ENCODE measurements at places on chromosomes 7 and 10.

DNA sequence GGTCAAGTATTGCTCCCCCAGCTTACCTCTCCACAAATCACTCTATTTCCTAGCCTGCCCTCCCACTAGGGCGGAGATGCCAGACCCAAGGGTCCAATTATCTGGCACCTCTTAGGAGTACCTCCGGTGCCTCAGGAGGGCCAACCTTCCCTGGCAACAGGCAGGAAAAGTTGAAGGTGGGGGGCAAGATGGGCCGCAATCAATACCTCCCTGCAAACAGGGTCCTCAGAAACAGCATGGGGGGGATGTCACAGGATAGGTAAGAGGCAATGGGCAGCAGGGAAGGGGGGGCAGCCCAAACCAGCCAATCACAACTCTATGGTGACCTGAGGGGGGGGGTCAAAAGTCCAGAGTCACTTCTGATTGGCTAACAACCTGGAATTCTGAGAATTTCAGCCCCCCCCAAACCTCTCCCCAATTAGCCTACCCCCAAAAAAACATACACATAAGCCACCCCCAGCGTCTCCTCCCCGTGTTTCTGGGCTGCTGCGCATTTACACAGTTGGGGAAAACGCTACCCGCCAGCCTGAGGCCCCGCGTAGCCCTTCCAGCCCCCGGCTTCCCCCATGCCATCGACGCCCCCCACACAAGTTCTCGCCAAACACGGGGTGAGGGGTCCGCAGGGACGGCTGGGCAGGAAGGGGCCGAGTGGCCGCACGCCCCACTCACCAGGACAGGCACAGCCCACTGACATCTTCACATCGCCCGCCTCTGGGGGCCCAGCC lies 589 bp downstream of the LDB1 start:
- DNase-seq: peak; percentile 57

DNA sequence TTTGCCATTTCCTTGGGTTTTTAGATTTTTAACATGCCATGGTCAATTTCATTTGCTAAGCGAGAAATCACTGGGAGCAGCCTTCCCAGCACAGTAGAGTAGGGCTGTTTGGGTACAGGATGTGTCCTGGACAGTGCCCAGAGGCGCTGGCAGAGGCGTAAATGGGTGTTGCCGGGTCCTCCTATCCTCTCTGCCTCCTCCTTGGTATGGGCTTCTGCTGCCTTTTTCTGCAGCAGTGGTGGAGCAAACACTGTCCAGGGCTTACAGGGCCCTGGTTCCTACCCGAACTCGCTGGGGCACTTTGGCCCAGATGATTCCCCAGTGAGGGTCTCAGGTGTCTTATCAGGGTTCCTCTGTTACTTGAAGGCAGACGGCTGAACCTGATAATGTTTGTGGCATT lies 298.3 kb downstream of the RPS24 start:
- no peak for DNase-seq

- DNase-seq: no peak
Measured at GRCh38 chr7:143507534-143508055, 29.9 kb downstream of the TAS2R41 start.

GRCh38 chr10:111131168-111131799 lies 54.5 kb downstream of the ADRA2A start:
- DNase-seq: no peak

DNA sequence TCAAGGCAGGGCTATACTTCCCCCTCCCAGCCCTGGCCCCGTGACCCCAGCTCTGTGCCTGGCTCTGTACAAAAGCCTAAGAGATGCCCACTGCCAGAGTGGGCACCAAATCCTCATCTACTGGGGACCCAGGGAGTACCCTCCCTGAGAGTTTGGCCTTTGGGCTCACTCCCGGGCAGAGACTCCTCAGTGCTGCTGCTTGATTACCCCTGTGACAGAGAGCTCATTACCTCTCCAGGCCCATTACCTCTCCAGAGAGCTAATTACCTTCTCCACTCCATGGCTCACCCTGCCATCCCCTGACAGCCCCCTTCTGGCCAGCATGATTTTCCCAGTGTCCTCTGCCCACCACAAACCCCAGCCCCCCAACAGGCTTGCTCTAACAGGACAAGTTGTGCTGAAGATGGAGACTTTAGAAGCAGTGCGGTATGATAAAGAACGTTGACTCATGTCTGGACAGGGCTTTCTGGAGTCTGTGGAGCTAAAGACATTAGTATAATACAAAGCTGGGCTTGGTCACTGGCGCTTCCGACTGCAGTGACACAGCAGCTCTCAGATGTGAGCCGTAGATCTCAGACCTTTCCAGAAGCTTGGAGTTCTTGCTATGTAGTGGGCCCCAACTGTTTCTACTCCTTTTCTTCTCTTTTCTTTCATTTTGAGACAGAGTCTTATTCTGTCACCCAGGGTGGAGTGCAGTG lies 111.3 kb upstream of the KCTD7 start:
- DNase-seq: no peak

DNA sequence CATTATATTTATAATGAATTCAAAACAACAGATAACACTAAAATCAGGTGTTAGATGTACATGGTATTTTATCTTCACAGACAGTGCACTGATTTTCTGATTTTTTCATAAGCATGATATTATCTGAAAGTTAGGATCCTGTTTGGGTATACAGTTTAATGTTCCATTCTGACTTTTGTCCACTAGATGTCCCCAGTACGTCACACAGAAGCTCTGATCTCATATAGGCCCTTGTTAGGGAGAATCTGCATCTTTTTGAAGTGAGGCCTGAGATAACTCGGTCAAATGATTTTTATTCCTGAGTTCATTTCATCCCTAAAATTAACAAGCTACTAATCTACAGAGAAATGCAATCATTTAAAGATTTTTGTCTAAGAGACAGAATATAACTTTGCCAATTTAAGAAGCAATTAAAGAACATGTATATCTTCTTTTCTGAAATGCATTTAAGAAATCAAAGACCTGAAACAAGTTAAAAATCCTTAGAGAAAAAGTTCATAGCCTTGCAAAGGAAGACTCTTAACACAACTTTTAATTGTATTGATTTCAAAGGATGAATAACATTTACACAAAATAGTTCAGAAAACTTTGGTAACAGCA lies 72.0 kb upstream of the TES start:
- peak; percentile 86 for DNase-seq

DNA sequence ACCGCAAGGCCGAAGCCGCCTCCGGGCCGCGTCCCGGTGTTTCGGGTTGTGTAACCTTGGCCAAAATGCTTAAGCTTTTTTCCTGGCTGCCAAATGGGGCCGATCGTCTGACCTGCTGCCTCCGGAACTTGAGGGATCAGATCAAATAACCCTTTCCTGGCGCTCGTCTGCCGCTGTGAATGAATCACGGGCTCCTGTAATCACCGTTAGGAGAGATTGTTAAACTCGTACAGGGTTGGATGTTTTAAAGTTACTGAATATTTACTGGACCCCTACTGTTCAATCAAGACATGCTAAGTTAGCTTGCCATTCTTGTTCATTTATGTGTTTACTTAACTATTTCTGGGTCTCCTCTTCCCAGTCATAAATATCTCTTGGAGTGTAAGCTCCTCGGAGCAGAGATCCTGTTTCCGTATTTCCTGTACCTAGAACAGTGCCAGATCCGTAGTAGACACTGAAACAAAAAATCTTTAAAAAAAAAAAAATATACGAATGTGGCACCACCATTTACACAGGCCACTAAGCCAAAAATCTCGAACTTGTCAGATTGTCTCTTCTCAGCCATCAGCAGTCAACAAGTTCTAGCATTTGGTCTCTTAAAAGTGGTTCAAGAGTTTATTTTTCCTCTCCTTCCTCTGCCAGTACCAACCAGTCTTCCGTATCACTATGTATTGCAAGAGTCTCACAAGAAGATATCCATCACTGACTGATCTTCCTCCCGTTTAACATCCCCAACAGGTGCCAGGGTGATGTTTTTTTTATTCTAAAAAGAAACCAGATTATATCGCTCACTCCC lies 650 bp upstream of the TM9SF3 start:
- DNase-seq: peak; percentile 62

- peak; percentile 37 for DNase-seq
Measured at GRCh38 chr7:155644971-155645509, 579 bp downstream of the RBM33 start.

- DNase-seq: no peak
Measured at GRCh38 chr7:41698114-41698513, 4.8 kb downstream of the INHBA start.

DNA sequence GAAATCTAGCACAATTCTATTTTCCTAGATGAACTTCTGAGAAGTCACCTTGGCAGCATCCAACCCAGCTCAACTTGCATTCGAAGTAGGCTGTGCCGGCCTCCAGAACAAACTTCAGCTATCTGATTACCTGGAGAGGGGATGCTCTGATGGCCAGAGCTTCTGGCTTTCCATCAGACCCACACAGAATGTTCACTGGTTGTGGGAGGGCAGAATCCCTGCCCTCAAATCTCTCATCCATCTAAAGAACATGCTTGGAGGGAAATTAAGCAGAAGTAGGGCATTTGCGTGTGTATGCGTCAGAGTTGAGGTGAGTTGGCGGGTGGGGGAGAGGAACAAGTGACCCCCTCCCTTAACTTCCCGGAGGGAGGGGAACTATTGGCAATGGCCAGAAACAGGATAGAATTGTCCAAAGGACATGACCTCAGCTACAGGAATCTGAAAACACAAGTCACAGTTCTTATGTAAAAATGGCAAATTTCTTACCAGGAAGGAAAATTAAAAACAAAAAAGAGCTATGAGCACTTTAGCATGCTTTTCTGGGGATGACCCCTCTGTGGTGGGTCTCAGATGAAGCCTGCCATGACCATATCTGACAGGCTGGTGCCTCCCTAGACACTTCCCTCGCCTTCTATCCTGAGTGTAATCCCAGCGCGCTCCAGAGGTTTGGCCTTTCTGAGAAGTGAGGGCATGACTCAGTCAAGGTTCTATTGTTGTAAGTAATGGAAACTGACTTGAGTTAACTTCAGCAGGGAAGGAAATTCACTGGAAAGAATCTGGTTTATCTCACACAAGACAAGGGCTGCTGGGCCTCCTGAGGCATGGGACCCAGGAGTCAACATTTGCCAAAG lies 278.8 kb downstream of the RPS24 start:
- no peak for DNase-seq

- DNase-seq: no peak
Measured at GRCh38 chr10:33227489-33227888, 107.0 kb downstream of the NRP1 start.

DNA sequence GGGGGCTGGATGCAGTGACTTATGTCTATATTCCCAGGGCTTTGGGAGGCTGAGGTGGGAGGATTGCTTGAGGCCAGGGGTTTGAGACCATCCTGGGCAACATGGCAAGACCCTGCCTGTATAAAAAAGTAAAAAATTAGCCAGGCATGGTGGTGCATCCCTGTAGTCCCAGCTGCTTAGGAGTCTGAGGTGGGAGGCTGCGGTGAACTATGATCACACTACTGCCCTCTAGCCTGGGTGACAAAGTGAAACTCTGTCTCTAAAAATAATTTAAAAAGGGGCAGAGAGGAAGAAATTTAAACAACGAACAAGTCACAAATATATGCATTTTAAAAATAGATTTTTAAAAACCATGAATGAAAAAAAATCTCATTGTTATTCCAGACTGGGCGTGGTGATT lies 46.2 kb upstream of the FEZF1 start:
- no peak for DNase-seq

DNA sequence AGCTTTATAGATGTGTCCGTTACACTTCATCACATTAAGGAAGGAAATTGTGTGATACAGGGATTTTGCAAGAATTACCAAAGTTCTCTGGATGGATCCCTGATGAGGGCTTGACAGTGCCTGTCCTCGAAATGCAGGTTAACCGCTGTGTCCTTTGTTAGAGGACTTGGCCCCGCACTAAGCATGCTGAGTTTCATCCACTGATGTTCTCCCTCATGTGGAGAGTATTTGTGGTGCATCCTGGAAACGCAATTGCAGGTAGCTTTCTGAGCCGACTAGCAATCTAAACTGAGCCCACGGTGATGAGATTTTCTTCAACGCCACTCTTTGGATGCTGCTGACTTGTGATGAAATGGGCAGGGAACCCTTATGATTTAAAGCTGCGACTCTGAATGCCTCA lies 71.9 kb upstream of the STK17A start:
- DNase-seq: no peak

DNA sequence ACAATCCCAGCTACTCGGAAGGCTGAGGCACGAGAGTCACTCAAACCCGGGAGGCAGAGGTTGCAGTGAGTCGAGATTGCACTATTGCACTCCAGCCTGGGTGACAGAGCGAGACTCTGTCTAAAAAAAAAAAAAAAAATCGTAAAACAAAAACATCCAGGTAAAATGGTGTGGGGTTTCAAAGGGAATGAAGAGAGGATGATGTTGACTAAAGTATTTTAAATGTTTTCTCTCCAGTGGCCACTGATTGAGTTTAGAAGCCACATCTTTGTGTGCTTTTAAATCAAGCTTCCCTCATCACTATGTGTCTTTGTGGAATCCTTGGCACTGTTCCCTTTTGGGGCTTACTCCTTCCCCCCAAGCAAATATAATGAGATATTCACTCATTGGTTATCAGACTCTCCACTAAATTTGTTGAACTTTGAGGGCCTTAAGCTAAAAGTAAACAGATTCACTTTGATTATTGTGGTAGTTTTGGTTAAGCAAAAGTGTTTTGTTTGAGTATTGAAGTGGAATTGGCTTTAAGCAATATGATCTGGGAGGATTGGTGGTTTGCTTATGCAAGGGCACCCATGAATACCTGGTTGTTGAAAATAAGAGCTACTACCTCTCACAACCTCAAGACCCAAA lies 162.9 kb downstream of the CDK14 start:
- DNase-seq: no peak

- no peak for DNase-seq
Measured at GRCh38 chr7:137810248-137810647, 36.5 kb downstream of the DGKI start.

DNA sequence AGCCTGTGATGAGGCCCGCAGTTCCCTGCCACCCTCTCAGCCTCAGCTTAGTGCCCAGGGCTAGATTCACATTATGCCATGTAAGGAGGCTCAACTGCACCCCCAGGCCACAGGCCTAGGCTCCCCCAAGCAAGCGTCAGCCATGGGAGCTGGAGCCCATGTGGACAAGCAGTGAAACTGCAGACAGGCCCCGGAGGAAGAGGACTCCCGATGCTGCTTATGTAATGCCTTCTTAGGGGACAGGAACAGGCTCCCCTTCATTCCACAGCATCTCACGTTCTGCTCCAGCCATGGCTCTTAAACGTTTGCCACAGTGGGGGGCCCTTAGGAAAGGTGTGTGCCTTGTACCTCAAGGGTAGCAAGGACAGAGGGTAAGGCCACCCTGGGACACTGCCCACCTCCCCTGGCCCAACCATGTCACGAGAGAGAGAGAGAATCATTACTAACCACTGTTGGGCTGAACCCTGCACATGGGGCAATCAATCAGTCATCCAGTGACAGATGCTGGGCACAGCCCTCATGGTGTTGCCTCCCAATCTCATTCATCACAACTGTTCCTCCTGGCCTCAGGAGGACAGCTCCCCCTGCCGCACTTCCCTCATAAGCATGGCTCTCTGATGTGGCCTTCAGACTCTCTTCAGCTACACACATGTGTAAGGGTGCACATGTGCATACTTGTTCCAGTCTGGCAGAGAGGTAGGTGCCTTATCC lies 263.0 kb downstream of the GRID1 start:
- peak; percentile 82 for DNase-seq

DNA sequence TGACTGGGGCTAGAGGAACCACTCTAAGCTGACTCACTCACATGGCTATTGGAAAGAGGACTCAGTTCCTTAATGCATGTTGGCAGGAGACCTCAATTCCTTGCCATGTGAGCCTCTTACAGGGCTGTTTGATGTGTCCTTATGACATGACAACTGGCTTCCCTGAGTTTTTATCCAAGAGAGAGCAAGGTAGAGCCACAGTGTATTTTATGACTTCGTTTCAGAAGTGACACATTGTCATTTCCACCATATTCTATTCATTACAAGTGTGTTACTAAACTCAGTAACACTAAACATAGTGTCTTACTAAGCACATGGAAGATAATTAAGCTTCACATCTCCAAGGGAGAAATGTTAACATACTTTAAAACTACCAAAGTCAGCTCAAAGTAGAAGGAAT lies 98.2 kb downstream of the ZNF777 start:
- DNase-seq: no peak
